ENCODE measurements at places on chromosomes 1 and 21. TPM values are rescaled to one million over a fixed set of nuclear protein-coding genes. Genes with fewer than 3 reads are reported as not detected.

PROX1 gene
- 0.02 TPM for polyA plus RNA-seq

NCMAP gene
- polyA plus RNA-seq: not detected

ANGPTL3 gene
- not detected for polyA plus RNA-seq

DNA sequence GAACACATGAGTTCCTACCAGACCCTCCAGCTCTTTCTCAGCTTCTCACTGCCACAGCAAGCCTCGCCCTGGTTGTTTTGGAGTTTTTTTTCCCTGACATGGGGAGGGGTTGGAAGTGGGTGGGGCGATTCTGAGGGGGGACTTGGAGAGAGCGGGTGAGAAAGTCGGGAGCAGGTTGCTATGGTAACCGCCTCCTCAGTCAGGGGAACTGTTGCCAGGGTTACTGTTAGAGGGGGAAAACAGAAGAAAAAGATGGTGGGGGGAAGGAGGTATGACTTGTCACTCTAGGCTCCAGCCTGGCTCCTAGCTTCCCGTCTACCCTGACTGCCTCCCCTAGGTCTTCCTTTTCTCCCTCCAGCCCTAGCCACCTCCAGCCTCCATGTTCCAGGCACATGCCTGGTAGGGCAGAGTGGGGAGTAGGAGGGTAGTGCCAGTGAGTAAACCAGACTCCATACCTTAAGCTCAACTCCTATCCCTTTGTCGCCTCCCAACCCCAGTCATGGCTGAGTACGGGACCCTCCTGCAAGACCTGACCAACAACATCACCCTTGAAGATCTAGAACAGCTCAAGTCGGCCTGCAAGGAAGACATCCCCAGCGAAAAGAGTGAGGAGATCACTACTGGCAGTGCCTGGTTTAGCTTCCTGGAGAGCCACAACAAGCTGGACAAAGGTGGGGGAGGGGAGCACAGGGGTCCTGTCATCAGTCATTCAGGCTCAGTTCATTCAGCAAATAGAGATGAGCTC, 6.0 kb downstream of the PEA15 start:
- DNase-seq: no peak

- no peak for DNase-seq
Measured at GRCh38 chr1:212738330-212738729, 38.7 kb upstream of the BATF3 start.

- no peak for DNase-seq
Measured at GRCh38 chr1:169309178-169310166, 58.1 kb downstream of the NME7 start.

DNA sequence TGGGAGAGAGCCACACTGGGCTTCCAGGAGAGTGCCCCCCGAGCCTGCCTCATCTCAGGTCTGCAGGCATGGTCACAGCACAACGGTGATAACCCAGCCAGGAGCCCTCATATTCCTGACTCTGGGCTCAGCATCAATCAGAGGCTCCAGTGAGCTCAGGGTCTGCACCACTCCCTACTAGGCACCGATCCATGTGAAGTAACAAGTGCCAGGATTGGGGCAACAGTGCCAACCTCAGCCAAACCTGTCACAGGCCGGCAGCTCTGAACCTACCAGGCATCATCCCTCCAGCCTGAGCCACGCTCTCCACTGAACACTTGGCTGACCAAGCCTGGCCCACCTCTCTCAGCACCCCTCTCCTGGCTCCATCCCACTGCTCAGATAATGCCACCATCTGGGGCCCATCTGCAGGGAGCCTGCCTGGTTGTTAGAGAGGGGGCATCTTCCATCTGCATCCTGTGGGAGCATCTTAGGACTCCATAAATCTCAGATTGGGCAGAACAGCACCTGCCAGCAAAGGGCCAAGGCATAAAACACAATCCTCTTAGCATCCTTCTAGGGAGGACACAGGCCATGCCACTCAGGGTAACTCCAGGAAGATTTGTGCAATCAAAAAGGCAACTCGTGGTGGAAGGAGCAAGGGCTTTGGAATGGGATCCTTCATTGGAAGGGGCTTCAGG, 213.7 kb upstream of the CSF3R start:
- no peak for DNase-seq

DNA sequence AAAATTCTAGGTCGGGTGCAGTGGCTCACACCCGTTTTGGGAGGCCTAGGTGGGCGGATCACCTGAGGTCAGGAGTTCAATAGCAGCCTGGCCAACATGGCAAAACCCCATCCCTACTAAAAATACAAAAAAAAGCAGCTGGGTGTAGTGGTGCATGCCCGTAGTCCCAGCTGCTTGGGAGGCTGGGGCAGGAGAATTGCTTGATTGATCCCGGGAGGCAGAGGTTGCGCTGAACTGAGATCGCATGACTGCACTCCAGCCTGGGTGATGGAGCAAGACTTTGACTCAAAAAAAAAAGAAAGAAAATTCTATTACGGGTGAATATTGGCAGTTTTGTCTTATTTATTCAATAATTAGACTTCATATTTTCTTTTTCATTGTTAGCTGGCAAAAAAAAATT, 62.1 kb downstream of the SNX7 start:
- no peak for DNase-seq

All from BJ (cell line).